ENCODE measurements at places on chromosomes 5 and 9. TPM values are rescaled to one million over a fixed set of nuclear protein-coding genes. Genes with fewer than 3 reads are reported as not detected.

- no peak for DNase-seq
Measured at GRCh38 chr5:75648712-75649111, 37.5 kb downstream of the ANKDD1B start.

- DNase-seq: no peak
Measured at GRCh38 chr5:115417076-115417475, 120.6 kb upstream of the CCDC112 start.

GRCh38 chr5:36904677-36905076 lies 28.1 kb downstream of the NIPBL start:
- DNase-seq: no peak

DNA sequence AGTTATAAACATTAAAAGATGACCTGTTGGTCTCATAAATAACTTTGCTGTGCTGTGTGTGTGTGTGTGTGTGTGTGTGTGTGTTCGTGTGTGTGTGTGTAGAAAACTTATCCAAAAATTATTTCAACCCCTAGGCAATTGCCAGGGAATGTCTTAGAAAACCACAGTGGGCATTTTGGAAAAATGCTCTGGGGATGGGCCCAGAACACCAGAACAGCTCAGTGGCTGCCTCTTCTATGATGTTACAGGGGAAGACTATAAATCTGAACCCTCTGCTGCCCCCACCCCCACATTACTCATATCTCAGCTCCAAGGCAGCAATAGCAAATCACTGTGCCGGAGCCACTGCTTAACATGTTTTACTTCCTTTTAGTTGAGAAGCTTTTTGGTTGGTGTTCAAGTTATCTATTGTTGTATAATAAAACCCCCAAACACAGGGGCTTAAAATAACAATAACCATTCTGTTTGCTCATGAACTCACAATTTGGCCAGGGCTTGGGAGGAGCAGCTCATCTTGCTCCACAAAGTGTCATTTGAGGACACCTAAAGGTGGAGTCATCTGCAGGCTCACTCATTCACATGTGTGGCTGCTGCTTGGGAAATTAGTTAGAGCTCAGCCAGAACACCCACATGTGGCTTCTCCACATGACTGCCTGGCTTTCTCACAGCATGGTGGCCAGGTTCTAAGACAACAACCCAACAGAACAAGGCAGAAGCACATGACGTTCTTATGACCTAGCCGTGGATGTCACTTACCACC lies 40.4 kb downstream of the ACTBL2 start:
- no peak for DNase-seq

LMBRD2 gene
- total RNA-seq: 8.5 TPM

OR1L4 gene
- not detected for total RNA-seq

LTC4S gene
- 15.1 TPM for total RNA-seq

NUTM2G gene
- total RNA-seq: not detected

IFNA16 gene
- total RNA-seq: not detected
